Epithelial cell of umbilical artery (primary cell): ENCODE measurements at places on chromosomes 13 and 19. TPM values are rescaled to one million over a fixed set of nuclear protein-coding genes. Genes with fewer than 3 reads are reported as not detected.

C3 gene
- 0.15 and 0.32 TPM in 2 replicates for total RNA-seq

PEG3 gene
- 0.32 TPM in 1 of 2 replicates, not detected in the other for total RNA-seq

GRIK5 gene
- 2.3 and 4.3 TPM in 2 replicates for total RNA-seq

ABHD13 gene
- total RNA-seq = 9.4 and 11.9 TPM in 2 replicates

NAPSA gene
- under 0.01 and 0.61 TPM in 2 replicates for total RNA-seq

SF3A2 gene
- 24.9 and 39.0 TPM in 2 replicates for total RNA-seq

ZGLP1 gene
- under 0.01 and 0.15 TPM in 2 replicates for total RNA-seq

SMIM24 gene
- total RNA-seq = 0.32 TPM in 1 of 2 replicates, not detected in the other

KLK12 gene
- total RNA-seq = not detected in 2 replicates

PLPPR3 gene
- 0.15 and 0.97 TPM in 2 replicates for total RNA-seq

ZNF525 gene
- 3.2 and 5.8 TPM in 2 replicates for total RNA-seq

KASH5 gene
- not detected in 2 replicates for total RNA-seq

REXO1 gene
- 5.2 and 8.4 TPM in 2 replicates for total RNA-seq
